NCI-H2107 (cell line): ENCODE measurements at places on chromosomes 13 and 19.

DNA sequence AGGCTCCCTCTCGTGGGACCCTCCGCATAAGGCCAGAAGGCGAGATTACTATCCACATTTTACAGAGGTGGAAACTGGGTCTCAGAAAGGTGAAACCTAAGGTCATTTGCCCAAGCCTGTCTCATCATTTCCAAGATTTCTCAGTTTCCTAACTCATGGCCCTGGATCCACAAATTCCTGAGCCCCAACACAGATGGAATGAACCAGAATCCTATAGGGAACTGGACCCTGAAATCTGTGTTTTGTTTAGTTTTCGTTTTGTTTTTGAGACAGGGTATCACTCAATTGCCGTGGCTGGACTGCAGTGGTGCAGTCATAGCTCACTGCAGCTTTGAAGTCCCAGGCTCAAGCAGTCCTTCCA is 563 bp upstream of the GNG7 start:
- no peak for DNase-seq

DNA sequence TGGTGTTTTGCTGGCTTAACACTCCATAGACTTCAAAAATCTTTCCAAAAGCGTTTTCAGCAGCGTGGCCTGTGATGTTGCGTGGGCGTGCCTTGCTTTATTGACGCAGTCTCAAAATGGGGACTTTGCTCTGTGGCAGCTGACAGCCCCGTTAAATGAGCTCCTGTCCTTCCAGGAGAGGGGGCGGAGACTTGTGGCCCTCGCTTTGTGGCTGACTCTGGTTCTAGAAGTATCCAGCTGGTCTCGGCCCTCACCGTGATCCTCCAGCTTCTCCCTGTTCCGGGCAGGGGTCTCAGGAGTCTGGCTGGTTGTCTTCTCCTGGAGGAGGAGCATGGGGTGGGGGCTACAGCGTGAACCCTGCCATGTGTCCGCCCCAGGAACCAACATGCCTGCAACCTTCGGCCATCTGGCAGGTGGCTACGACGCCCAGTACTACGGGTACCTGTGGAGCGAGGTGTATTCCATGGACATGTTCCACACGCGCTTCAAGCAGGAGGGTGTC is 8.4 kb upstream of the ZNF554 start:
- DNase-seq = no peak

- DNase-seq = no peak
These were observed 195.6 kb downstream of the GPC5 start for GRCh38 chr13:91594061-91594460.

DNA sequence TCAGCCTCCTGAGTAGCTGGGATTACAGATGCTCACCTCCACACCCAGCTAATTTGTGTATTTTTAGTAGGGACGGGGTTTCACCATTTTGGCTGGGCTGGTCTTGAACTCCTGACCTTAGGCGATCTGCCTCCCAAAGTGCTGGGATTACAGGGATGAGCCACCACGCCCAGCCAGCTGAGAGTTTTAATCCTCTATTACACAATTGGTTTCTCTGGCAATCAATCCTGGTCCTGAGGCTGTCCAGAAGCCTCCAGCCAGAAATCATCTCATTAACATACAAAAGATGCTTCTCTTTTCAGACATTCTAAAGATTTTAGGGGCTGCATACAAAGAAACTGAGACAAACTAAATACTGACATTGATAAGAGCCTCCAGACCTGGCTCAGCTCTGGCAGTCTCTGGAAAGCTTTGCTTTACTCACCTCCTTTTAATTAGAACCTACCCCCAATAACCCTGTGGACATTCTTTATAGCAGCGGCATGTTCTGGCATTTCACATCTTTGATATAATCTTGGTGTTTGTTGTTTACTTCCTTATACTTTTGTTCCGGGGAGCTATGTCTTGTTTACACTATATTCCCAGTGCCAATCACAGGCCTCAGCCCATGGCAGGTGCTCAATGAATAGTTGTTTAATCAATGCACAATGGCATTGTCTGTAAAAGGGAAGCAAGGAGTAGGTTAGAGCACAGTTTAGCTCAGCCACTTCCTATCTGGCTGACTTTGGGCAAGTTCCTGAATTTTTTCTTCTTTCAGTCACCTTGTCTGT is 4.1 kb upstream of the ZNF724 start:
- no peak for DNase-seq

DNA sequence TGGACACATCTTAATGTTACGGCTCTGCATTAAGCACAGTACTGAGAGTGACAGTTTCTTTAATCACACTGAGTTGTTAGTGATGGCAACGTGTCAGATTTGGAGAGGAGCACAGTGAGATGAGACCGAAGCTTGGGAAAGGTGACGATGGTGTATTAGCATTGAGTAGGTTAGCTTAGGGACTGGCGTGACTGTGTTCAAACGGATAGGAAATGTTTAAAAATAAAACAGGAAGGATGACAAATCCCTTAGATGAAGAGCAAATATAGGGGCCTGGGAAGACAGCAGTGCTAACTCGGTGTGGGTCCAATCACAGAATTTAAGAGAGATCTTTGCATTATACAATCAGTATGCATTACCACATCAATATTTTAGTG is 384.3 kb downstream of the HS6ST3 start:
- no peak for DNase-seq

DNA sequence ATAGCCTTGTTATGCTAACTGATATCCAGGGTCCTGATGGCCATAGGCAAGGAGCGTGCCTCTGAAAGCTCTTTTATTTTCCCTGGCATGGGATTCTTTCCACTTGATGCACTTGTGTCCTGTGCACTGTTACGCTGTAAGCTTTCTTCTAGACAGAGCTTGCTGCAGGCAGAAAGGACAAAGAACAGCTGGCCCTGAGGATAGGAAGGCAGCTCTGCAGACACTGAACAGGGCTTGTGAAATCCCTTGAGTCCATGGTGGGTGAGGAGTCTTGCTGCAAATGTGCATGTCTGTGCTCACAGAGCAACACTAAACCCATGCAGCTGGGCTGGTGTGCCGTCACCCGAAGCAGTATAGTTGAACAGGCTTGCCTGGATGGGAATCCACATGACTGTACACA is 126.6 kb downstream of the AKAP11 start:
- DNase-seq = peak; percentile 10

GRCh38 chr19:5718579-5719273 is 1.2 kb downstream of the LONP1 start:
- no peak for DNase-seq
